Fibroblast of lung (primary cell): ENCODE measurements at places on chromosomes 3 and 15. TPM values are rescaled to one million over a fixed set of nuclear protein-coding genes. Genes with fewer than 3 reads are reported as not detected.

DNA sequence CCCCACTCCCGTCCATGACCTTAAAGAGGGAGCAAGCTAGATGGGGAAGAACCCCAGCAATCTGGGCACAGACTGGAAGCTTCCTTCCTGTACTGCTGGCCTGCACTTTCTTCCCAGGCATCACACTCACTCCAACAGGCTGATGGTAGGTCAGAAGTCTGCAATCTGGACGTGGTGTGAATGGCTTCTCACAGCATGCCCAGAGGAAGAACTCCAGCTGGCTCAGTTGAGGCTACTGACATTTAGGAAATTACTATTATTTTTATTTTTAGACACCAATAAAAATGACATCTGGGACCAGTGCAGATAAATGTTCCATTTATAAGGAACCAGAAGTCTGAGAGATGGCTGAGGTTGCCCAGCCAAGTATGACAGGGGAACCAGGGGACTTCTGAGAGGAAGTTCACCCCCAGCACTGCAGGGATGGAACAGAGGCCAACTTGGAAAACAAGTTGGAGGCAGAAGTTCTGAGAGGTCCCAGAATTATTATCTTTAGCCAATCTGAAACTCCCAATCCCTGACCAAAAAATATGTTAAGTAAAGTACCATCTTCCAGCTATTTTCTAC is 163.8 kb upstream of the CTNNB1 start:
- DNase-seq = no peak

DNA sequence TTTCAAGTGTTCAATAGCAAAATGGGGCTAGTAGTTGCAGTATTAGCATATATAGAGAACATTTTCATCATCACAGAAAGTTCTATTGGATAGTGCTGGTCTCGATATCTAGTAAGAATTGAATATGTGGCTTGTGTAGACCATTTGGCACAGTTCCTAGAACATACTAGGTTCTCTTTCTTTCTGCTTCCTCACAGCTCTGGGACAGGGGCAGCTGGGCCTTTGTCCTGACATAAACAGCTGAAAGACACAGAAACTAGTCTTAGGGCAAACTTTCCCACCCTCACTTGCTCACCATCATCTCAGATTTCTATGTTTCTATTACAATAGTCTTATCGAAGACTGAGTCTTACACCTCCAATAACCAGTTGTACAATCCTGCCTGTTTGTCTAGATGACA is 63.7 kb upstream of the DLG1 start:
- no peak for DNase-seq

DNA sequence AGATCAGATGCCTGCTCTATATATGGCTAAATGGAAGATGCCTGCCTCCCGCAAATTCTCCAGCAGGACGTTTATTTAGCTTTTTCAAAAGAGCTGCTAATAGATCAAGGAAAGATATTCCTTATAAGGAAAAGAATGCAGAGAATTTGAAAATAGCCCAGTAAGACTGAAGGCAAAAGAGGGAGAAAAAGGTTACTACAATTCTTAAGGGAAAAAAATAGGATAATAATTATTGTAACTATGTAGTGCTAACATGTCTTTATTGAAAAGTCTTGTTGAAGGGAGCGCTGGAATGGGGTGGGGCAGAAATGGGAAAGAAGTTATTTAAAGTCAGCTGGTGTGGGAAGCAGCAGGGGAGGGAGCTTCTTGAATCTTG is 2.9 kb downstream of the TPM1 start:
- DNase-seq = no peak

GRCh38 chr15:66765478-66766281 is 63.6 kb downstream of the SMAD6 start:
- DNase-seq = peak; percentile 77

Gene CTXN2
- not detected in 2 replicates for total RNA-seq

DNA sequence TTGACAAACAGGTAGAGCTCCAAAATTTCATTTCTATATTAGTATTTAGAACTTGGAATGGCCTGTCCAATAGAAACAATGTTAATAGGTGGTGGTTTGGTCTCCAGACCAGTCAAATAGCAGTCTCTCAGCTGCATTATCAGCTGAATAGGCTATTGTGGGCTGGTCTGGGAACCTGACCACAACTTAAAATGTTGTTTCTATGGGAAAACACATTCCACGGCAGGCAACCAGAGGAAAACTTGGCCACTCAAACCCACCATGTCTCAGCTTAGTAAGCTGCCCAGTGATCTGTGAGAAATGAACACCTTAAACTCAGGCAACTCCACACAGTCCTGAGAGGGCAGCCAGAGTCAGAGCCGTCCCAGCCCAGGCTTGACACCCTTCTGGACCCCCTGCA is 20.4 kb downstream of the FBN1 start:
- no peak for DNase-seq

DNA sequence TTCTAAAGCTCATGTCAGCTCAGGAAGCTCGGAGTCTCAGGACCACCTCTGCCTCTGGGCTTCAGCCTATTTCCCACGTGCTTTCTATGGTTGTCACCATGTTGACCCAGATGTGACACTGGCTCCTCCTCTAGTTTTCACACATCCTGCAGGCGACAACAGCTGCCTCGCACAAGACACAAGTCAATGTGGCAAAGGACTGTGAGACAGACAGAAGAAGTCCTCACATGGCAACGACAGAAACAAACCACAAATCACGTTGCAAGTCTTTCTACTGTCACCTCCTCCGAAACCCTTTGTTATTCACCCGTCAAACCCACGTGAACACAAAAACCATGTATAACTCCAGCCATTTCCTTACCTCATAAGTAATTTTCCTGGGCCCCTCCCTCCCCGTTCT is 194.5 kb downstream of the MEX3B start:
- no peak for DNase-seq

Gene HHLA2
- total RNA-seq = not detected in 2 replicates

DNA sequence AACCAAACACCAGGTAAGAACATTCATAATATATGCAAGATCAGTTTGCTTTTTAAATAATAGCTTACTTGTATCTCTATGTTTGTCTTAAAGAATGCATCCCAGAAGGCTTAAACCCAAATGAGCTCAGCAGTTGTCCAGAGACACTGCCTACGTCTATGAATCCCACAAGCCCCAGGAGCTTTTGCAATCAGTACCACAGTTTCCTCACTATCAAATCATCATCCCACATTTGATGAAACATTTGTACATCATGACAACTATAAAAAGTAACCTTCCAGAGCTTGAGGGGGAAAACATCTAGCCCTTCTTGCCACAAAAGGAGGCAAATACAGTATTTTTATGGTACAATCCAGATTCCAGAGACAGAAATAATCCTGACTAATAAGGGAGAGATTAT is 63.7 kb downstream of the ATP8B4 start:
- DNase-seq = peak; percentile 93

DNA sequence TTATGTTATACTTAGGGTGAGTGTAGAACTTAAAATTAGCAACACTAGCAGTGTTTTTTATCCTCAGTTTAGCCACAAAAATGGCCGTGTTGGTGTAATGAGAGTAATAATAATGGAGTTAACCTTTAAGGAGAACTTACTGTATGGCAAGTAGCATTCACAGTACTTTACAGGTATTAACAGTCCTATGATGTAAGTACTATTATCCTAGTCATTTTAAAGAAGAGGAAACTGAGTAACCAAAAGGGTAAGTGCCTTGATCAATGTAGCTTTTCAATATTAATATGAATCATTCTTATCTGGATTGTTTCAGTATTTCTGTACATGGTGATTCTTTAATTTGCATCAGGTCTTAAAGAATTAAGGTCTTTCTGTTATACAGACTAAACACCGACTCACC is 170.3 kb downstream of the CD47 start:
- no peak for DNase-seq

DNA sequence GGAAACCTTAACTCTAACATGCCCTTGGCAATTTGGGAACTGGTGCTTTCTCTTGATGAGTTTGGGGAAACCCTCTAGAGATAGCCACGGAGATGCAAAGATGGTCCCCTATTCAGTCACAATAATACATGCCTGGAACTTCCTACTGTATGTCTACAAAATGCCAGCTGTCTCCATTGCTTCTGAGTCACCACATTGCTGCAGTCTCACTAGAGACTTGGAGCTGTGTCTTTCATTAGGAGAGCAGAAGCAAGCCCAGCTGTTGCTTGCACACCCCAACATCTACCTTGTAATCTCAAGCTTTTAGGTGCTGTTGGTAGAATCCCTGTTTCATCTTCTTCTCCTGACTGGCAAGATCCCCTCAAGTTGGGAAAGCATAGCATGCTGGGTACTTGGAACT is 261.0 kb downstream of the ADAMTSL3 start:
- no peak for DNase-seq

GRCh38 chr3:107369791-107370190 is 7.4 kb upstream of the CCDC54 start:
- peak; percentile 32 for DNase-seq

Gene EPHA3
- 0.26 and 0.99 TPM in 2 replicates for total RNA-seq

Gene SYNPR
- total RNA-seq = not detected in 2 replicates

GRCh38 chr3:156648086-156648485 is 26.3 kb upstream of the TIPARP start:
- peak; percentile 19 for DNase-seq

Gene PAQR9
- total RNA-seq = not detected in 2 replicates

Gene MOBP
- not detected in 2 replicates for total RNA-seq

DNA sequence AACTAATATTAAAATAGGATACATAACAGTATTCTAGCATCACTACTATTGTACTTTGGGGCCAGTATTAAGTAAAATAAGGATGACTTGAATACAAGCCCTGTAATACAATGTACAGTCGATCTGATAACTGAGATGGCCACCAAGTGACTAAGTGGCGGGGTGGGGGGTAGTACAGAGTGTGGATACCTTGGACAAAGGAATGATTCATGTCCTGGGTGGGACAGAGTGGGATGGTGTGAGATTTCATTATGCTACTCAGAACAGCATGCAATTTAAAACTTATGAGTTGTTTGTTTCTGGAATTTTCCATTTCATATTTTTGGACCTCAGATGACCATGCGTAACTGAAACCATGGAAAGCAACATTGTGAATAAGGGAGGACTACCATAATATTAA is 46.0 kb downstream of the SLC7A14 start:
- no peak for DNase-seq

Gene SEMA5B
- not detected in 2 replicates for total RNA-seq

DNA sequence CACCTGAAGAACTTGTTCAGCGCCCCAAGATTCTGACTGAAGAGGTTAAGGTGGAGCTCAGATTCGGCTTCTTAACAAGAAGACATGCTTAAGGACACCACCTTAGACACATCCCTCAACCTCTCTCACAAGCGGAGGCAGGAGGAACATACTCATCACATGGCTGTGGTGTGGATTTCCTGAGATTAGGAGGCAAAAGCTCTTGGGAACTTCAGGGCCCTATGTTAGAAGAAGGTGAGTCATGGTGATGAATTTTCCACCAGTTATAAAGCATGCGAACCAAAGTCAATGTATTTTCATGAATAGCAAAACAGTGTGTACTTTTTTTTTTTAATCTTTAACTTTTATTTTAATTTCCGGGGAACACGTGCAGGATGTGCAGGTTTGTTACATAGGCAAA is 212.2 kb upstream of the SUCLG2 start:
- DNase-seq = no peak

Gene RBMS3
- total RNA-seq = 58.6 and 68.4 TPM in 2 replicates

Gene CHRM5
- total RNA-seq = not detected in 2 replicates

Gene SUCLG2
- total RNA-seq = 64.2 and 87.4 TPM in 2 replicates

GRCh38 chr3:114132500-114132899 is 46.4 kb downstream of the DRD3 start:
- DNase-seq = no peak

Gene POLR2H
- total RNA-seq = 59.6 and 62.4 TPM in 2 replicates

GRCh38 chr3:134239538-134239937 is 11.1 kb downstream of the RYK start:
- DNase-seq = no peak

GRCh38 chr3:58299839-58300516 is 6.1 kb upstream of the RPP14 start:
- DNase-seq = peak; percentile 83

- DNase-seq = no peak
Measured at GRCh38 chr15:99545605-99546004, 20.2 kb upstream of the MEF2A start.
